T-helper 2 cell (primary cell): ENCODE measurements at places on chromosomes 5 and 9.

DNA sequence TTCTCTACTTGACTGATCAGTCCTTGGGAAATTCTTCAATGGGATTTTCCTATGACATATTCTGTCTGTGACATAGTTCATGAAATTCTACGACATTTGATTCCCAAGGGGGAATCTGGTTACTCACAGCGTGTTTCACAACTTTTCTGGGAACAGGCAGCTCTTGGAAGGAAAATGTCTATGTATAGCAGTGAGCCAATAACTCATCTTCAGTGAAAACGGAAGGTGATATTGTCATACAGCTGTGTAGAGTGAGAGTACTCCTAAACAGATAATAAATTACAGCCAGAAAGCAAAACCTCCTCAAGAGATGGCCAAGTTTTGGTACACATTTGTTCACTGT lies 91.4 kb downstream of the C9orf152 start:
- DNase-seq: no peak

DNA sequence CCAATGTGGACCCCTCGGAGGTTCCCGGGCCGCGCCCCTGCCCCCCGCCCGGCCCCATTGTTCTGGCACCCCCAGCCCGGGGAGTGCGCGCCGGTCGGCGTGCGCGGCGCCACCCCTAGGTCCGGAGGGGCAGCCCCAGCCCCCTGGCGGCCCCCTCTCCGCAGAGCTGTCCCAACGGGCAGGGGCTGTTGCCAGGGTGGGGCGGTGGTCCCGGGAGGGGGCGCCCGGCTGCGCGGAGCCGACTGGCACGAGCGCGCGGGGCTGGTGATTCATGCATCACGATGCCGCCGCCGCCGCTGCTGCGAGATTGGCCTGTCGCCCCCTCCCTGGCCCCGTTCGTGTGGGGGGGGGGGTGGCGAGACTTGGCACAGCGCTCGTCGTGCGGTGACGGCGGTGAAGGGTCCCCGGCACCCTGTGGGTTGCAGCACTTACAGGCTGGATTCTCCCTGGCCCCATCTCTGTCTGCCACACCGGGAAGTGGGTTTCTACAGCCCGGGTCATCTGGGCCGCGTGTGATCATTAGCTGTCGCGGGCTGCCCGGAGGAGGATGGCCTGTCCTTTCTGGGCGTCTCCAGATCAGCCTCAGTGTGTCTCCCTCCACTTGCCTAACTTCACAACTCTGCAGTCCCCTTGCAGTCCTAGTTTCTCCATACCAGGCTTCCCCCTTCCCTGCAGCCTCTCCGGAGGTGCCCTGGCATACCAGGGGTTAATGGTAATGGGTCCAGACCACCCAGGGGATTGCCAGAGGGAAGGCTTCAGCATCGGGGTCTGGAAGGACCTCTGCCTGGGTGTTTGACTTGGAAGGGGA lies 858 bp downstream of the NCS1 start:
- peak; percentile 24 for DNase-seq

DNA sequence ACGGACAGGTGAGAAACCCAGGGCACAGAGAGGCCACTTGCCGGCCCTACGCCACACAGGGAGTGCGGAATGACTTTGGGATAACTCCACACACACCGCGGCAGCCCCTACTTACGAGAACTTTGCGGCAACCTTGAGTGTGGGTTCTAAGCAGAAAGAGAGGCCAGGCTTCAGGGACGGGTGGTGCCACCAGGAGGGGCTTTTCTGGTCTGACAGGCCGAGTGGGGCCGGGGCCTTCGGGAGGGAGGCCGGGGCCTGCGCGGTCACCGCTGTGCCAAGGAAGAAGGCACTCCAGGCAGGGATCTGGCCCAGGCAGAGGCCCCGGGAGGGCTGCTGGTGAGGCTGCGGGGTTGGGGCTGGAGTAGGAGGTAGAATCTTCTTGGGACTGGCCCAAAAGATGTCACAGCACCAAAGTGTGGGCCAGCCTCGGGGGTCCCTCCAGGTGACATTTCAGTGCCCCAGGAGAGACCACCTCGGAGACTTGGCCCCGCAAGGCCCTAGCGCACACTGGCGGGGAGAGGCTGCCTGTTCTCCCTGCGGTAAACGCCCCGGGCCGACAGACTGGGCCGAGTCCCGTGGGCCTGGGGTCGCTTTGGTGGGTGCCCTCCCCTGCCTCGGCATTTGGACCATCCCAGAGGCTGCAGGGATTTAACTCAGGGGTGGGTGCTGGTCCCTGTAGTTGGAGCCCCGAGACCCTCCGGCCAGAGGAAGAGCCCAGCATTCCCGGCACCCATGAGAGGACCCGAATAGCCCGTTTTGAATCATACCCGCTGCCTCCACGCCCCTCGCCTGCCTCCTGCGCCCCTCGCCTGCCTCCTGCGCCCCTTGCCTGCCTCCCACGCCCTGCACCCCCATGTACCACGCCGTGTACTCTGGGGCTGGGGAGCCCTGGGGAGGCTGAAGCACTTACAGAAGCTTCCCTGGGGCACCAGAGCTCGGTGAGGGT lies 9.0 kb upstream of the RNU6ATAC start:
- no peak for DNase-seq

GRCh38 chr5:72244862-72245371 lies 75.1 kb downstream of the MRPS27 start:
- DNase-seq: no peak

DNA sequence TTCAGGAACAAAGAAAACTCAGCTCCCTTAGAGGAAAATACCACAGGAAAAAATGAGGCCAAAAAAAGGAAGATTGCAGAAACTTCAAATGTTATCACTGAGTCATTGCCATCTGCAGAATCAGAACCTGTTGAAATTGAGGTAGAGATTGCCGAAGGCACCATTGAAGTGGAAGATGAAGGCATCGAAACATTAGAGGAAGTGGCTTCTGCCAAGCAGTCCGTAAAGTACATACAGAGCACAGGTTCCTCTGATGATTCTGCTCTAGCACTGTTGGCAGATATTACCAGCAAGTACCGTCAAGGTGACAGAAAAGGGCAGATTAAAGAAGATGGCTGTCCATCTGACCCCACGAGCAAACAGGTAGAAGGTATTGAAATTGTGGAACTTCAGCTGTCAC lies 30.8 kb upstream of the NIM1K start:
- peak; percentile 71 for DNase-seq

GRCh38 chr5:115551415-115551814 lies 6.8 kb upstream of the FEM1C start:
- DNase-seq: no peak
